ENCODE measurements at places on chromosomes 5 and 9.

DNA sequence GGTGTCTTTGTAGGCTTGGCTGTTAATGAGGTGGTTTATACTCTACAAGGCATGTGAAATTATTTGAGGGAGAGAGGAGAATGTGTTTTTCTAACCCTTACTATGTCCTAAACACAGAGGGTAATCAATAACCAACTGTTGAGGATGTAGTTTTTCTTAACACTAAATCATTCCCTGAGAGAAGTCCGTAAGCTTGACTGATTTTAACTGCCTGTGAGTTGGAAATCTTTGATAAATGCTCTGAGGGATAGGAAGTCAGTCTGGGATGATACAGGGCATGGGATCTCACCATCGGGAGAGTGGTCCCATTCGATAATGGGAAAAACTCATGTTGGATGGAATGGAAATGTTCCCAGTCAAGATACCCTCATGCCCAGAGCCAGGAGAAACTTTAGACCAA, 249.6 kb downstream of the PDZD2 start:
- DNase-seq, result no peak

GRCh38 chr5:171782332-171782966, 3.2 kb upstream of the SMIM23 start:
- DNase-seq, result no peak

DNA sequence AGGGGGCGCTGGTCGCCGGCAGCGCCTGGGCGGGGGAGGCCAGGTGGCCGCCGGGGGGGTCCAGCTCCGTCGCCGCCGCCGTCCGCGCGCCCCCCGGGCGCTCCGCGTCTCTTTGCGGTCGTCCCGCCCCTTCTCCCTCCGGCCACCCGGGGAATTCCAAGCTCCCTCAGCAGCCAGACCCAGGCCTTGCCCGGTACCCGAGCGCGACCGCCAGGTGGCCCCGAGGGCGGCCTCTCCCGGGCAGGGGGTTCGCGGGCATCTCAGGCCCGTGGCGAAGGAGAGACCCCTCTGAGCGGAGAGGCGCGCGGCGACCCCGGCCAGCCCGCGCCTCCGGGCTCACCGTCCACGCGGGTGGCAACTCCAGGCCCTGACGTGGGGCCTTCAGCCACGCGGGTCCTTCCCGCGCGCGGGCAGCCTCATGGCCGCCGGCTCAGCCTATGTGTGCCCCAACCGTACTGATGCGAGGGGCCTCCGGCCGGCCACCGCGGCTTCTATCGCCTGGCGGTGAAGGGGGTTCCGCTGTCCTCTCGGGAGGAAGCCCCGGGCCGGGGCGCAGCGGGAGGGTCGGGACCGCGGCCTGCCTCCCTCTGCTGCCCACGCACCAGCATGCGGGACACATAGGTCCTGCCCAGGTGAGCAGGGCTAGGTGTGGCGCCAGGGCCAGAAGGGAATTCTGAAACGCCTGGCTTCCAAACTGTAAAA, 529 bp upstream of the NRARP start:
- peak; percentile 84 for DNase-seq

GRCh38 chr9:131657940-131658339, 81.9 kb downstream of the RAPGEF1 start:
- DNase-seq, result no peak

- DNase-seq, result no peak
Measured at GRCh38 chr9:92795000-92795399, 30.4 kb upstream of the BICD2 start.

DNA sequence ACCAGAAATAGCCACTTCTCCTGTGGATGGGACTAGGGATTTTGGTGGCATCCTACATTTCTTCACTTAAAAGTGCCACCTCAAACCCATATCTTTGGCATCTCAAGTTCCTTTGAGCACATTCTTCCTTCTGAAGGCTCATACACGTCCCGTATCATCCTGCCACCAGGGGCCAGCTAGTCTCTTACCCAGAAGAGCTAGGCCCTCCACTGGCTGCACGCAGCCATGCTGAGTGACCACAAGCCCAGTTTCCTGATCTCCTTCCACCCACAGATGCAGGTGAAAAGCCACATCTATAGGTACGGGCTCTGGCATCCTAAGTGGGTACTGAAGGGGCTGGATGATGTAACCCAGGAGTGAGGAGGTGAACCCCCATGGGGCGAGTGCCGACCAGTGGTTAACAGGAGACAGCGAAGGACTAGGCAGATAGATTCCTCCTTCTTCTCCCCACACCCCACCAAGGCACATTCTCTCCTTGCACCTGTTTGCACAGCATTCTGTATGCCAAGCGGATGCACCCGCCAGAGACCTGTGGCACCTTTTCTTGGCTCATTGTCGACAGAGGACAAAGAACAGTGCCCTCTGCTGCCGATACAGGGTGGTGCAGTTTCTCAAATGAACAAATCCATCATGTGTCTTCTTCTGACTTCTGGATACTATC, 14.4 kb upstream of the SCGB3A1 start:
- DNase-seq, result peak; percentile 82

- DNase-seq, result no peak
Measured at GRCh38 chr9:127838375-127839078, 15.9 kb downstream of the ENG start.

GRCh38 chr5:90912476-90912875, 353.9 kb downstream of the ADGRV1 start:
- DNase-seq, result no peak

- DNase-seq, result peak; percentile 17
Measured at GRCh38 chr9:114180696-114181606, 25.6 kb downstream of the COL27A1 start.

DNA sequence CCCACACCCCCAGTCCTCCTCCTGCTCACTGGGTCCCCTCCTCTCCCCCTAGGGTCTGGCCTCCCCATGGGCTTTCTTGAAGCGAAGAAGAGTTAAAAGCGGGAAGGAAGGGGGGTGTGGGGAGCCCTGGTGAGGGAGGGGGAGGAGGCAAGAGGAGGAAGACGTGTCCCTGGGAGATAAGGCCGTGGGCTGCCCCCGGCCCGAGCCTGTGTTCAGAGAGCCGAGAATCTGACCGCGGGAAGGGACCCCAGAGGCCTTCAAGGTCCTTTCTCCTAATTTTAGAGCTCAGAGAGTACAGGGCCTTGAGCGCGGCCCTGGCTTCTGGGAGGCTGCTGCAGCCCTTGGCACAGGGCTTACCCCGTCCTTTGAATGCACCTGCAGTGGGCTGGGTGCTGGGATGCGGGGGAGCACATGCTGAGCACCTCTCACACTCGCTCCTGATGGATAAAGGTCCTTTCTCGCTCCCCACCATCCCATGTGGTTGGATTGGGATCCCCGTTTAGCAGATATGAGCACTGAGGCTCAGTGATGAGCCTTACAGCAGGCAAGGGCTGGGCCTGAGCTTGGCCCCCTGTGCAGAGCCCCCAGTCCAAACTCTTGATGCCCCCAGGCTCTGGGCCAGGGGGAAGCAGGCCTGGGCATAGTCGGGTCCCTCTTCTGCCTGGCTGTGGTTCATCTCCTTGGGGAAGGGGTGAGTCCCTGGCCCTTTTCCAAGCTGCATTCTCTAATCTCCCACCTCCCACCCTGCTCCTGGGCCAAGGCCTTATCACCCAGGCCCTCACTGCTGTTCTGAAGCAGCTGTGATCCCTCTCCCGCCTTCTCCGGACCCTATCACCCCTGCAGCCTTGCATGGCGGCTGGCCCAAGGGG, 5.9 kb downstream of the GFI1B start:
- no peak for DNase-seq

- no peak for DNase-seq
Measured at GRCh38 chr5:97998941-97999340, 774.5 kb upstream of the RGMB start.

- DNase-seq, result no peak
Measured at GRCh38 chr5:115317320-115317719, 20.9 kb upstream of the CCDC112 start.

DNA sequence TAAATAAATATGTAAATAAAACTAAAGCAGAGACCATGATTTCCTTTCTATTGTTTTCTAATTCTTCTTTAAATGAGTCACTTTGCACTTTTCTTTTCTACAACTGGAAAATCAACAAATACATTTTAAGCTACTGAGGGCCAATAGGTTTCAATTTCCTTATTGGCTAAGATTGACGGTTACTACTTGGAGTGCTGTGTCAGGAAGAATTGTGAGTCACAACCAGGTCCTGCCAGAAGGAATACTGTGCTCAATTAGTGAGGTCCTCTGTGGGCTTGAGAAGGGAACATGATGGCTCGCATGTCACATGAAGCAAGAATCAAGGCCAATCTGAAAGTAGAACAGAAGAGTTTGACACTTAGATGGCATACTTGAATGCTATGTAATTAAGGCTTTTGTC, 110.8 kb downstream of the HMHB1 start:
- no peak for DNase-seq

DNA sequence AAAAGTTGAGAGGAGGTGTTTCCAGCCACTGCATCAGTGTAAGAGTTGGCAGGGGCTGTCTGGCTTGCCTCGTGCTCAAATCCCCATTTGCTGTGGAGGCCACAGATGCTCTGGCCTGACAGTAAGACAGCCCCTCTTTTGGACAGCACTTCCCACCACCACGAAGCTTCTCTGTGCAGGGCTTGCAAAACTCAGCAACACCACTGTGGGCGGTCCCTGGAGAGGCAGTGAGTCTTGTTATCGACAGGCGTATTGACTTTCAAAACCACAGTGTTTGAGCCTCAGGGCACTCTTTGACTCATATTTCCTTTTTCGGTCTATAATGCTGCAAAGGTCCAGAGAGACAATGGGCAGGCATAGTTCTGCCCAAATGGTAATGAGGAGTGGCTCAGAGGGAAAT, 539.5 kb downstream of the EBF1 start:
- no peak for DNase-seq

DNA sequence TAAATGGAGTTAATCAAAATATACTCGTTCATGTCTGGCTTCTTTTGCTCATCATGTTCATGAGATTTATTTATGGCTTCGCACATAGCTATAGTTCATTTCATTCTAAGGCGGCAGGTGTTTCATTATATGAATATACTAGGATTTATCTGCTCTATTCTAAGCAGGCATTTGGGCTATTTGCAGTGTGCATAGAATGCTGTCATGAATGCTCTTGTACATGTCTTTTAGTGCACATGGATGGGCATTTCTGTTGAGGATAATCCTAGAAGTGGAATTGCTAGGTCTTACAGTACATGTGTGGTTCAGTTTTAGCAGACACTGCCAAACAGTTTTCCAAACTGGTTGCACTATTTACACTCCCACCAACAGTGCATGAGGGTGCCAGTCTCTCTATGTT, 285.3 kb upstream of the ADRA1B start:
- DNase-seq, result no peak

DNA sequence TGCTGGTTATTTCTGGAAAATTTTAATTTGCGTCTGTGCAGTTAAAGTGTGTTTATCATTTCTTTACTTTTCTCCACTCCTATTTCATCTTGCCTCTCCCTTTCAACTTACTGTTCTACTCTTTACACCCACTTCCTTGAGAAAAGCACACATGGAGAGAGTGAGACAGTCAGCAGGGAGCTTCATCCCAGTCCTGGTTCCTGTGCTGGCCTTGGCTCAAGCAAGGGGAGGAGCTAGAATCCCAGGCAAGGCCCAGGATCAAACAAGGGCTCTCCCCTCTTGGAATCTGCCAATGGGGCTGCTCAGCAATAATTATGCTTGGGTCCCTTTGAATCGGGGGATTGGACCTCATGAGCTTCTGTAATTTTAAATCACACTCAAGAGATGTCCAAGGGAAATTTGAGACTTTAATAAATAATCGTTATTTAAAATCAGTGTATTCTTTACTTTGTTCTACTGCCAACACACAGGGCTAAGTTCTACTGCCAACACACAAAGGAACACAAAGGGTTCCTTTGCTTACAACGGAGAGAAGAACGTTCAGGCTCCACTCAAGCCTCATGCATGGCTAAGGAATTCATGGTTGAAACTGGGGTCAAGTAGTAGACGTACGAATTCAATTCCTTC, 439.3 kb upstream of the DAB2 start:
- DNase-seq, result peak; percentile 3

DNA sequence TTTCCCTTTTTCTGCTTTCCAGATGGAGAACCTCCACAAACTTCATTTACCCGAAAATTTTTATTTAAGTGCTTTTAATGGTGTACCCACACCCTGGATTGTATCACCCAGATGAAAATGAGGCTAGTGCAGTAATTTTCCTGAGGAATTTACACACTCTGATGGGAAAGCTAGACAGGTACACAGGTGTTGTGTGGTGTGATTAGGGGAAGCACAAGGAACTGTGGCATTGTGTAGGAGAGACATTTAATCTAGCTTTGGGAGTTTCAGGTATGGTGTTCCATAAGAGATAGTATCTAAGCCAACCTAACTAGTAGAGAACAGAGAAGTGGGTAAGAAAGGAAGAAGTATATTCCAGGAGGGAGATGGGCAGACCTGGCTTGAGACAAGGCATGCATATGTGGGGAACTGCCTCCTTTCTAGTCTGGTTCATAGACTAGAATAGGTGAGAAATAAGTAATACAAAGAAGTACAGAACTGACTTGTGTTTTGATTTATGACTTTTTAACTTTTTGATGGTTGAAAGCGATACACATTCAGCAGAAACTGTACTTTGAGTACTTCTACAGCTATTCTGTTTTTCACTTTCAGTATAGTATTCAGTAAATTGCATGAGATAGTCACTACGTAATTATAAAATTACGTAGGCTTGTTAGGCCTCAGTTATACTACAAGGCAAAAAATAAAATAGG, 22.9 kb upstream of the ROPN1L start:
- DNase-seq, result no peak

GRCh38 chr5:88391116-88391515, 122.5 kb upstream of the TMEM161B start:
- DNase-seq, result no peak

DNA sequence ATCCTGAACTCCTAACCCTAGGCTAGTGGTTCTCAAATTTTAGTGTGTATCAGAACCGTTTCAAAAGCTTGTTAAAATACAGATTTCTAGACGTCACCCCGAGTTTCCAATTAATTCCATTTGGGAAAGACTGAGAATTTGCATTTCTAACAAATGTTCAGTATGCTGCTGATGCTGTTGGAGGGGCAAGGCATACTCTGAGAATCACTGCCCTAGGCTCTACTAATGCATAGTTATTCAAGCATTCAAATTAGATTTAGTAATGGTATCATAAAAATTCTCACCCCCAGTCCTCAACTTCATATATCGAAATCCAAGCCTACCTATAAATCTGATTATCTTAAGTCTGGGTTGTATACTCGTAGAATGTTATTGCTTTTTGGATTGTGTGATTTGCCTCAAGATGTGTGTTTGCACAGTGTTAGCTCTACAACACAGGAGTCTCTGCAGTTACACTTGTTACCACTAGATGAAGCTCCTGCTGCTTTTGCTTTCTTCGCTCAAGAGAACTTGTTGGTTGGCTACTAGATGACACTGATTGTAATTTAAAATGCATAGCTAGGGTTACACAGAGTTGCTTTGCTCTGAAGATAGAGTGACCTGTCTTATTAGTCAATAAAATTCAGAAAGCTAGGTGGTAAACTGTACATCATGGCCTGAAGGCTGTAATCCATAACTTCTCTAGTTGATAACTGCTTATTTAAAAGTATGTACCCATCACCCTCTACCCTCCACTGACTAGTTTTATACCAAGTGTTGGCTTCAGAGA, 7.5 kb upstream of the ERAP2 start:
- DNase-seq, result peak; percentile 78

DNA sequence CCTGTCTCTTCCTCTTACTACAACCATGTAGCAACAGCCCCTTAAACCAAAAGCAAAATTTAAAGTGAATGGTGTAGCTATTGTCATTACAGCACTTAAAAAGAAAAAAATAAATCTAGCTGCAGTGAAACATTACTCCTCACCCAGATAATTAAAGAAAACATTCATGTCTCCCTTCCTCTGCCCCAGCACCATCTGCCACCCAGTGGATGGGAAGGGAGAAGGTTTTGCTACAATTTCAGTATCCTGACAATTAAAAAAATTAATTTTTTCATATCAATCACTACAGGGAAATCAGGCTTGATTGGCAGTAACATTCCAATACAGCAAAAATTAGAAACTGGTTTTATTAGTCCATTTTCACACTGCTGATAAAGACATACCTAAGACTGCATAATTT, 147.4 kb upstream of the PUM3 start:
- no peak for DNase-seq
